ENCODE measurements at places on chromosomes 7 and 10.

DNA sequence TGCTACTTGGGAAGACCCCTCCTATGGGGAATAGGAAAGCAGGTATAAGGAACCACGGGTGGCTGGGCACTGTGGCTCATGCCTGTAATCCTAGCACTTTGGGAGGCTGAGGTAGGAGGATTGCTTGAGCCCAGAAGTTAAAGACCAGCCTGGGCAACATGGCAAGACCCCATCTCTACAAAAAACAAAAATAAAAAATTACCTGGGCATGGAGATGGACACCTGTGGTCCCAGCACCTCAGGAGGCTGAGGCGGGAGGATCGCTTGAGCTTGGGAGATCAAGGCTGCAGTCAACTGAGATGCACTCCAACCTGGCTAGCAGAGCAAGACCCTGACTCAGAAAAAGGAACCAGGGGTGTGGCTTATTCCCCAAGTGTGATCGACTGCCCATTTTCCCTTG is 986 bp upstream of the FSCN3 start:
- DNase-seq = no peak

GRCh38 chr10:132528064-132528691 is 9.4 kb upstream of the INPP5A start:
- no peak for DNase-seq

GRCh38 chr10:13969792-13970140 is 361.0 kb downstream of the FRMD4A start:
- DNase-seq = peak; percentile 12

DNA sequence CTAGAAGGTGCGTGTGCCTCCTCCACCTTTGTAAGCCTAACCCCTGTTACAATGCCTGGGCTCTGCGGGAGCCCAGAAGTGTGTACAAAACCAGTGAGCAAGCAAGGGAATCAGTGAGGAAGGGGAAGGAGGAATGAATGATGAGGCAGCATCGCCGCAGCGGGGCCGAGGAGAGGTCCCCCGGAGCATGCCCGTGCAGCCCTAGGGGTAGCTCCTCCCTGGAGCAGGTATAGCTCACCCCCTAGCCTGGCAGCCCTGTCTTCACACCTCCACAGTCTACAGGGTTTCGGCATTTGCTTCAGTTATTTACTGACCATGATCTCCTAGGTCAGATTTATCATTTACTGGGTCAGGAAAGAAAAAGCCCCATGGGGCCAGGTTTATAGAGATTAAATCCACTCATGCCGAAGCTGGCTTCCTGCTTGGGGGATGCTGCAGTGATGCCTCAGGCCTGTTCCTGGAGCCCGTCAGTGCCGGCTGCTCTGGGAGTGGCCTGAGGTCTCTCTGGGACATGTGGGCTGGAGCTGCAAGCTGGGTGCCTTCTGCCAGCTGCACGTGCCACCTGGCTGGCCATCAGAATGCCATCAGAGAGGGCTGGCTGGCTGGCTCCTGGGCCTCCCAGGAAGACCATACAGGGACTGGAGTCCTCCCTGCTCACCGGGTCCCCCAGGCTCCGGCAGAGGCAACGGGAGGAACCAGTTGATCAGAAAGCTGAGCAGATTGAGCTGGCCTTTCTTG is 138.9 kb downstream of the GRK5 start:
- DNase-seq = no peak

GRCh38 chr10:48363617-48364355 is 57.3 kb downstream of the MAPK8 start:
- no peak for DNase-seq

DNA sequence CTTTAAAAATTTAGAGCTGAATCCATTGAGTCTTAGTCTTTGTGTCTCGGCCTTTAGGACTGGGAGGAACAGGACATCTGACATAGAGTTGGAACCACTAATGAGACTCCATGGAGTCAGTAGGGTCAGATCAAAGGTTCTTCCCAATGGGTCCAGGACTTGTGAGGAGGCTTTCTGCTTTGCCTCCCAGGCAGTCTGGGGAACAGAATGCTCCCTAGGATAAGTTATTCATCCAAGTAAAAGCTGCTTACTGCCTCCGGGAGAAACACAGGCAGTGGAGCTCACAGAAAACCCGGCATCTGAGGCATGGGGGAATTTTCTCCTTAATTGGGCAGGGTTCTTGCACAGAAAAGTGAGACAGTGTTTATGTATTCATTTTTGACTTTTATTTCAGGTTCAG is 216.4 kb downstream of the SEC23IP start:
- DNase-seq = no peak

DNA sequence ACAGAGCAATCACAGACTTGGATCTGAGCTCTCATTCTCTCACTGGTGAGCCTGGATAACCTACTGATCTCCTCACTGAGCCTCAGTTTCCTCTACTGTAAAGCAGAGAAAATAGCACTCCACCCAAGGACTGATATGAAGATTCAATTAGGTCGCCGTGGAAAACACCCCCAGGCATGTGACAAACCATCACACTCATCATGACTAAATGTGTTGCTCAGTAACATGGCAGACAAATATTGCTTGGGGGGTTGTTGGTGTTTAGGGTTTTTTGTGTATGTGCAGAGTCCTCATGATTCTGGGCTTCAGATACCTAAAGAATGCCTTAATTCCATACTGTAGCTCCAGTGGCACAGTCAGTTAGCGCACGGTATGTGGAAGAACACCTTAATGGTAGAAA is 122.1 kb upstream of the TCF7L2 start:
- no peak for DNase-seq

- DNase-seq = no peak
These were observed 395.9 kb downstream of the TFEC start for GRCh38 chr7:115634633-115635032.

GRCh38 chr7:80644054-80644453 is 5.6 kb downstream of the CD36 start:
- DNase-seq = no peak

DNA sequence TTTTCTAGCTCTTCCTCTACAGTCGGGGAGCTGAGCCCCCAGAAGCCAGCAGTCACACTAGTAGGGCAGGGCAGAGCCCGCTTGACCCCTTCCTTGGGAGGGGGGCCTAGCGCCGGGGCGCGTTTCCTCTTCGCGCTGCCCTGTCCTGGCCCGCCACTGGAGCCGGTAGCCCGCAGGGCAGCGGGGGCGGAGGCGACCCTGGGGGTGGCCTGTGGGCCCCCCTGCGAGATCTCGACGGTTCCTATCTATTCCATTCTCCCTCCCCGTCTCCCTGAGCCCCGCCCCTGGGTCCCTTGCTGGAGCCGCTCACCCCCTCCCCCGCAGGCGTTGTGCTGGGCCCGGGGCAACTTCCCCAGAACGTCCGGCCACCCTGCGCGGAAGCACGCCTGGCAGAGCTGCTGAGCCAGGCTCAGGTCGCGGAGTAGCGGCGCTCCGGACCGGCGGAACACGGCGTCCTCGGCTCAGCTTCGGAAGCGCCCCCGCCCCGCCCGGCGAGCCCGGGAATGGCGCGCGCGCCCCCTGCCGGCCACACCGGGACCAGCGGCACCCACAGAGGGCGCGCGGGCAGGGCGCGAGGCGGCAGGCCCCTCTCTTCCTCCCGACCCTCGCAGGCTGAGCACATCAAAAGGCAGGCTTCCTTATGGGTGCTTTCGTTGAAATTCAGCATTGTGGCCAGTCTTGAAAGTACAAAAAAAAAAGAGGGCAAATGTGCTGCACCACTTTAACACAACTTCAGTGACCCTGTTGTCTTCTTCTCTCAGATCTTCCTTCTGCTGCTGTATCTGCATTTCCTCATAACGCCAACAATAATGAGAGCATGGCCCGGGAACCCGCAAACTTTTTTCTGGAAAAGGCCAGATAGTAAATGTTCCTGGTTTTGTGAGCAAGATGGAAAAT is 327.6 kb downstream of the TNS3 start:
- peak; percentile 30 for DNase-seq

DNA sequence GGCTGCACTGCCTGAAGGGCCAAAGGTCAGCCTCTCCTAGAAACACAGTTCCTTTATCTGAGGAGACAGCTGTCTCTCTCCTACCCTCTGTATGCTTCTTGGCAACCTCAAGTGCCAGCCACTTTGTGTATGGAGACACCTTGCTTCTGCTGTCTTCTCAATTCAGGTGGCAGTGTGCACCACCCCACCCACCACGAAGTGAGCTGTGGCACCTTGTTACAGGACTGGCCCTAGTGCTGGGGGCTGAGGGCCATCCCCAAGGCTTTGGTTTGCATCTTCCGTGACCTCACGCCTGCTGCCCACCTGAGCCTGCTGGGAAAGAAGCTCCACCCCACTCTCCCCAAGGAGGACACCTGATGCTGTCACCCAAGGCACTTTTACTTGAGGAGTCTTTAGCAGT is 47.1 kb upstream of the LRRC4 start:
- DNase-seq = no peak

DNA sequence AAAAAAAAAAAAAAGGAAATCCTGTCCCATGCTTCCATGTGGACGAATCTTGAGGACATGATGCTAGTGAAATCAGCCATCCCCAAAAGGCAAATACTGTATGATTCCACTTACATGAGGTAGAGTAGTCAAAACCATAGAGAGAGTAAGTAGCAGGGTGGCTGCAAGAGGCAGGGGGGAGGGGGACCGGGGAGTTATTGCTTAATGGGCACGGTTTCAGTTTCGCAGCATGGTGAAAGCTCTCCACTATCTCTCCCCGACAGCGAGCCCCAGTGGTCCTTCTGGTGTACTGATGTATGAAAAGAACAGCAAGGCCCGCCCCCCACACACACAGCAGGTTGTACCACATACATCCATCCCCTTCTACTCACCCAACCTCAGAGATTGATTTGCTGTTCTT is 32.8 kb downstream of the NOD1 start:
- DNase-seq = peak; percentile 76

DNA sequence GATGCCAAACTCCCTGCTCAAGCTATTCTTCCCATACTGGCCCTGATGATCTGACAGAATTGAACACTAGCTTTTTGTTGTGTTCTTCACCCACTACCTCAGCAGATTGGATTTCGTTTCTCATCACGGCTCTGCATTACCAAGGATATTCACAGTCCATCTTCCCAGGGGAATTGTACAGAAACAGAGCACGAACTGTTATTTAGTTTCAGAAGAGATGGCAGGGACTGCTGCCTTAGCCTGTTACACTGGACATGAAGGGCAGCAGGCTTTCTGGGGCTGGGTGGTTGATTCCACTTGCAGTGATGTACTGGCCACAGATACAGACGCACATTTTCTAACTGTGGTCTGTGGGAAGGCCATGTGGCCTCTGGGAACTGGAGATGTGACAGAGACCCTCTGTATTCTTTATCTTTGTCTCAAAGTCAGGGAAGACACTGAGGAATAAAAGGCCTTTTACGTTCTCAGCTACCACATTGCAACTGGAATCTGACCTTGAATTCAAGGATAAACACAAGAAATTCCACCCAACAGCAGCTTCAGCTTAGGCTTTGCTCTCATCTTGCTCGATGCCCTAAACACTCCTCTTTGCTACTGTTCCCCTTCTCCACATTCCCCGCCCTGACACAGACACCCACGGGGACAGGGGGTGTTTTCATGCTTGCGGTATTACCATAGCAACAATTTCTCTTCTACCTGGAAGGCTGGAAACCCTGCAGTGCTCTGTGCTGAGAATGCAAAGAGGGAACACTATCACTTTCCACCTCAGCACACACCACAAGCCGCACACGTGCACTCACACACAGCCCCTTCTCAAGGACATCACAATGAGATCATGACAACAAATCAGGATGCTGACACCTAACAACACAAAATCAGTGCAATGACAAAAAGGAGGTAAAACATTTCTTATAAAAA is 81.7 kb downstream of the RNF216 start:
- peak; percentile 61 for DNase-seq

DNA sequence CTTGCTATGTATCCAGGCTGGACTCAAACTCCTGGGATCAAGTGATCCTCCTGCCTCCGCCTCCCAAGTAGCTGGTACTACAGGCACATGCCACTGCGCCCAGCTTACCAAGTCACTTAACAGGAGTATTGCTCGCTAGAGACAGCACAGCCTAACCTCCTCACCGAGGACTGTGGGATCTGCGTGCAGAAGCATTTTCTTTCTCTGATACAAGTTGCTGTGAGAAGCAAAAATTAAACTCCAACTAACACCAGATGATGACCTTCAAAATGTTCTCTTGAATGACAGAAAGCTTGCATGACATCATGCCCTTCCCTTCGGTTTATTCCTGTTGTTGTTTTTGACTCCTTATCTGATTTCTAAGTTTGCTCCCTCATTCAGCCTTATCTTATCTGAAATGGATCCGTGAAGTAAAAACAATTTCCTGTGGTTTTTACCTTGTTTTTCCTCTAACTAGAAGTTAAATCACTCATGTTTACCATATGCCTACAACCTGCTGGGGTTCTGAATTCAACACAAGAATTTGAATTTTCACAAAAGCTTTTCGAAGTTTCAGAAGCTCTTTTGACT is 94.4 kb upstream of the KIF5B start:
- DNase-seq = no peak

DNA sequence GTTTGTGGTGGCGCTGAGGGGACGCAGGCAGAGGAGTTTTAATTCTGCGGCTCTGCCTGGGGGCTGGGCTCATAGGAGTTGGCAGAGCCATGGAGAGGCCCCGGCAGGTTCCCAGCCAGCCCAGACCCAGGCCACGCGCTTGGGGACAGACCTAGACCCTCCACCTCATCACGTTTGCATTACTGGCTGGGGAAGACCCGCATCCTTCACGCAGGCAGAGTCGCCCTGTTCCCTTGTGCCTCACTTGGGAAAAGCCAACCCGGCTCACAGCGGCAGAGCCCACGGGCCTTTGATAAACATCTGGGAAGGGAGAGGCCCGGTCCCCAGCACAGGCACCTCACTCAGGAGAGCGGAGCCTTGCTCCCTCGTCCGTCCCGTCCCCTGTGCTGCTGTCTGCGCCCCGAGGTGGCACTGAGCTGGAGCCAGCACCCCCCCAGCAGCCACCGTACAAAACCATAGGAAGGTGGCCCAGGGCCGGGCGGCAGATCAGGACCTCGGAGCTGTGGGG is 112.8 kb downstream of the CYTH3 start:
- no peak for DNase-seq

GRCh38 chr10:125878957-125879835 is 1.9 kb downstream of the DHX32 start:
- DNase-seq = no peak

GRCh38 chr10:767211-767610 is 77.7 kb upstream of the DIP2C start:
- no peak for DNase-seq

DNA sequence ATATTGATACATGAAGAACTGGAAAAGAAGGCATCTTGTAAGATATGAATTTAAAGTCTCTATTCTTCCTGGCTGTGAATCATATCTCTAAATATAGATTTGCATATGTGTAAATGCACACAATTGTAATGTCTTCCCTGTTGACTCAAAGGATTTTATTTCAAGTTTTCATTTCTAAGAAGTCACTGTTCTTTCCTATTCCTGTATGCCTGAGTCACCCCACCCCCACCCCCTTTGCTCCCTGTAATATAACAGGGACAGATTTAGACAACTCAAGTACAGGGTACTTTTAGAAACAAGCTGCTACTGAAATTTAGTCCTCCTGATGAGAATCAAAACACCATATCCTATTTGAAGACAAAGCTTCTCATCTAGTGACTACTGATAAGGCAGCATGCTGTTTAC is 43.0 kb upstream of the HECTD2 start:
- no peak for DNase-seq
